ENCODE measurements at places on chromosomes 12 and 14.
A peak's percentile ranks its signal among the peaks of the same experiment; 100 is the strongest.

- no peak for DNase-seq
These were observed 10.0 kb downstream of the SBNO1 start for GRCh38 chr12:123354600-123354999.

DNA sequence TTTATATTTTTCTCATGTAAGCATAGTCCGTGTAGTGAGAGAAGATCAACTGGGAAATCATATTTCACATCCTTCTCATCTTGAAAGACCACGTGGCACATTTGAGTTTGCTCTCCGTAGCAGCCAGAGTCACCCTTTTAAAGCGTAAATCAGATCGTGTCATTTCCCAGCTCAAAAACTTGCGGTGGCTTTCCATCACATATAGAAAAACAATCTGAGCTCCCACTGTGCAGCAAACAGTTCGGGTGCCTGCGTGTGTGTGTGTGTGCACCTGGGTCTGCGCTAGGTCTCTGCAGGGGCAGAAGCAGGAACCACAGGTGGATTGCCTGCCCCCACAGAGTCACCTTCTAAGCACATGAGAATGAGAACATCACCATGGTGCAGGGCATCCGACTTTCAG is 338.2 kb downstream of the TRHDE start:
- no peak for DNase-seq

DNA sequence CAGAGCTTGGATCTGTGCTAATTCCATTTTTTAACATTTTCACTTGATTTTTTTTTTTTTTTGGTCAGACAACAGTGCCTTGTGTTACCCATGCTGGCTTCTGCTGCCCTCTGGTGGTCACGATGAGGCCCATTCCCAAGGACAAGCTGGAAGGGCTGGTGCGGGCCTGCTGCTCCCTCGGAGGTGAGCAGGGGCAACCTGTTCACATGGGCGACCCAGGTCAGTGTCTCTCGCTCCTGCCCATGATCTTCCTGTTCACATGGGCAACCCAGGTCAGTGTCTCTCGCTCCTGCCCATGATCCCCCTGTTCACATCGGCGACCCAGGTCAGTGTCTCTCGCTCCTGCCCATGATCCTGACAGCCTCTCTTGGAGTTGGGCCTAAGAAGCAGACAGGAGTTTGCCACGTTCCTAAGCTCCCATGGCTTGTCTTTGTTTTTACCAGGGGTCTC is 59.4 kb downstream of the DGLUCY start:
- DNase-seq: peak; percentile 89

- DNase-seq: no peak
These were observed 128.9 kb downstream of the FOXN3 start for GRCh38 chr14:89288114-89288513.

DNA sequence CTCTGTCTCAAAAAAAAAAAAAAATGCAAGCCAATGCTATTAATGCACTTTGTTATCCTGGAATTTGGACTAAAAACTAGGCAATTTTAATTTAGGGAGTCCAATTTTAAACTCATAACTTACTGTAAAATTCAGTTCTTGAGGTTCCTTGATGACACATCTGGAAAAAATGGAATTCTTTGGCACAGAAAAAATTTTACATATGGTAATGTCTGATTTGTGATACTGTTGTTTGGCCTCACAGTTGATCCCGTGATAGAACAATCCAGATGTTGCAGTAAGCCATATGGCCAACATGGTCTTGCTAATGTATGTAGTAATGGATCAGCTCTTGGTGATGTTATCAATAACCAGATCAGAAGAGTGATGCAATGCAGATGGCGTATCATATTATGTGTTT is 1089.8 kb downstream of the FLRT2 start:
- DNase-seq: no peak

DNA sequence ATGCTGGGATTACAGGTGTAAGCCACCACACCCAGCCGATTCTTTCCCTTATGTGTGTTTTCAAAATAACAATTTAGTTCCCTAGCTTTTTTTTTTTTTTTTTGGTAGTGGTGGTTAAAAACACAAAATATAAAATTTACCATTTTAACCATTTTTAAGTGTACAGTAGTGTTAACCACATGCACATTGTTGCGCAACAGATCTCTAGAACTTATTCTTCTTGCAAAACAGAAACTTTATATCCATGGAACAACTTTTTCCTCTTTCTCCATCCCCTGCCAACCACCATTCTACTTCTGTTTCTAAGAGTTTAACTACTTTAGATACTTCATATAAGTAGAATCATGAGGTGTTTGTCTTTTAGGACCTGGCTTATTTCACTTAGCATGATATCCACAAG is 1.1 kb upstream of the NDUFA12 start:
- no peak for DNase-seq

GRCh38 chr14:66069830-66070541 is 416.2 kb upstream of the CCDC196 start:
- no peak for DNase-seq

- no peak for DNase-seq
These were observed 19.1 kb downstream of the VRK1 start for GRCh38 chr14:96816281-96816680.

- DNase-seq: peak; percentile 44
These were observed 232.1 kb downstream of the NAV3 start for GRCh38 chr12:78062786-78063185.

- DNase-seq: peak; percentile 57
These were observed 752 bp downstream of the PRICKLE1 start for GRCh38 chr12:42588524-42589464.

DNA sequence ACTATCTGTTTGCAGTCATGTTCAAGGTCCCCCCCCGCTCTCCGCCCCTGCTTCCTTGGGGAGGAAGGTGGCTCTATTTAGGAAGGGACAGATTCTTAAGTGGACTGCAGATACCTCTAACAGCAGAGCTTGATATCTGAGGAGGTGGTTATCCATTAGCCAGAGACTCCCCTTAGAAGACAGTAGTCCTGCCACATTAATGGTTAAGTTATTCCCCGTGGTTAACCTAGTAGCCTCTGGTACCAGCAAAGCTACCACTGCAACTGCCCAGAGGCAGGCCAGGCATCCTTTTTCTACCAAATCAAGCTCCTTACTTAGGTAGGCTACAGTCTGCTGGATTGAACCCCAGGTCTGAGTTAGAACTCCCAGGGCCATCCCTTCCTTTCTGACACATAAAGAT is 162.1 kb upstream of the AVPR1A start:
- no peak for DNase-seq

GRCh38 chr14:78083837-78084236 is 86.3 kb upstream of the NRXN3 start:
- DNase-seq: no peak

- DNase-seq: no peak
These were observed 278.3 kb downstream of the SEC23A start for GRCh38 chr14:38824706-38825105.

DNA sequence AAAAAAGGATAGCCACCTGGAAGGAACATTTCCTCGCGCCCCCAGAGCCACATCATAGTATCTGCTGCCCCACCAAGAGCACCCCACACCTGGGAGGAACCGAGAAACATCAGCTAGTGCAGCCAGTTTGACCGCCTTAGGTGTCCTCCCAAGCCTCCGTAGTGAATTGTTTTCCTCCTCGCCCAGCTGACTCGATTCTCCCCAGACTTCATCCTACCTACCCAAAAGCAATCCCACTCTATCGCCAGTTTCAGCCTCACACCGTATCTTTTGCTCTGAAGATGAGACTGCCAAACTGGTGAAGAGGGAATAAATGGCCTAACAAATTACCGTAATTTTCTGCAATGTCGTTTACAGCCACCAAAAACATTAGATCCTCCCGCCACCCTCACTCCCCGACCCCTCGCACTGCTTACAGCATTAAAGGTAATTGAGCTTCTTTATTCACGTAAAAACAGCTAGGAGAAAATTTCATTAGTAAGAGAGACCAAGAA is 1.2 kb upstream of the SLC11A2 start:
- no peak for DNase-seq

- peak; percentile 22 for DNase-seq
These were observed 276.2 kb downstream of the SSPN start for GRCh38 chr12:26471560-26471959.

GRCh38 chr14:24296341-24297157 is 3.0 kb downstream of the DHRS1 start:
- peak; percentile 75 for DNase-seq

- DNase-seq: no peak
These were observed 895.8 kb downstream of the RPS29 start for GRCh38 chr14:48690349-48690748.

GRCh38 chr14:104794993-104795780 is at the start of gene AKT1:
Gene AKT1 (minus strand): TSS chr14:104795748. CDS start chr14:104792643, 3,105 bp downstream.
- no peak for DNase-seq

DNA sequence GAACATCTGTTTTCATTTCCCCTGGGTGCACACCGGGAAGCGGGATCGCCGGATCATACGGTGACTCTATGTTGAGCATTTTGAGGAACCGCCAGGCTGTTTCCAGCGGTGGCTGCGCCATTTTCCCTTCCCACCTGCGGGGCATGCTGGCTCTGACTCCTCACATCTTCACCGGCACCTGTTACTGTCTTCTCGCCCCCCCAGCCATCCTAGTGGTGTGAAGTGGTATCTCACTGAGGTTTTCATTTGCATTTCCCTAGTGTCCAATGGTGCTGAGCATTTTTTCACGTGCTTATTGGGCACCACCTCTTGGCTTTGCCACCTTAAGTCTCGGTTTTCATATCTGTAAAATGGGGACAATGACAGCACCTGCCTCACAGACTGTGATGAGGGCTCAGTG is 44.1 kb upstream of the EML1 start:
- DNase-seq: no peak

GRCh38 chr12:67558775-67559174 is 89.8 kb upstream of the DYRK2 start:
- DNase-seq: no peak

All from cerebellar cortex (tissue), 1 donor.